Stimulated activated CD8-positive, alpha-beta memory T cell treated with anti-CD3 and anti-CD28 coated beads, Interleukin-2, amount 100 ng/mL, for 48 hours (primary cell): ENCODE measurements at places on chromosomes 2 and 18.
A peak's percentile ranks its signal among the peaks of the same experiment; 100 is the strongest.

GRCh38 chr2:177796011-177796410 lies 276.6 kb downstream of the PDE11A start:
- no peak for DNase-seq

DNA sequence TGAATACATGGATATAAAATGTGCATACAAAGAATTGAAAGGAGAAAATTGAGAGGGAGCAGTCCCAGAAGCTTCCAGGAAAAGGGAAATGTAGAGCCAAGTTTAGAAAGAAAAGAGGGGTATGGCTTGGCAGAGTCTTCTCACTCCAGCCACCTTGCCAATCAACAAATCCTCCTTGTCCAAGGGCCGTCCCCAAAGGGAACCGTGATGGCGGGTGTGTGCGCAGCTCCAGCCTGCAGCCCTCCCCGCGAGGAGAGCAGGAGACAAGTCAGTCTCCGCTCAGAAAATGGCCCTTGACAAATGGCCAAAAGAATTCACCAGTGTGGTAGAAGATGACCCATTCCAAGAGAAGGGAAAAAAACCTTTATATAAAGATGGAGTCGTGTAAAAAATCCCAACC lies 448.3 kb upstream of the POU3F3 start:
- DNase-seq = no peak

DNA sequence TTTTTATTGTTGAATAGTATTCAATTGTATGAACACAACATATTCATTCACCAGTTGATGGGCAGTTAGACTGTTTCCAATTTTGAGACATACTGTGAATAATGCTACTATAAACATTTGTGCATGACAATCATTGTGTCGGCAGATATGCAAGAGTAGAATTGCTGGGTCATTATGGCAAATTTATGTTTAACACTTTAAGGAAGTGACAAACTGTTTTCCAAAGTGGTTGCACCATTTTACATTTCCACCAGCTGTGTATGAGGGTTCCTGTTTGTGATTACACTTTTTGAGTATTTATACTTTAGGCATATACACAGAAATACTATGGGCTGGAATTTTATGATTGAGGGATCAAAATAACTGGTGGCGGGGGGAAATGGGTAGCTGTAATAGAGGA lies 61.2 kb downstream of the MAP4K3 start:
- DNase-seq = no peak

DNA sequence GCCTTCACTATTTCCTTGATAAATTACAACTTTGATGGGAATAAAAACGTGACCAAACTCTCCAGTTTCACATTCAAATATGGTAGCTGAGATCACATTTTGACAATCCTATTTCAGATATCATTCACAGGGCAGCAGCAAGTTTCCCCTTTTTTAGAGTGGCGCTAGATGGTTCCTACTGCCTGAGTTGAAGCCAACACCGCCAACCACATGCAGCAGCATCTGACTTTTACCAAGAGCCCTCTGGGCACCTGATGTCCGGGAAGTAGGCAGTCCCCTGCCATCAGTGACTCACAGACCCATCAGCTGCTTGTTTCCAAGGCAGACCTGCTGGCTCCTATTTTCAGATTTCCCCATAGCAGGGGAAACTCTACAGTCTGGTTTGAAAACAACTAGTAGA lies 4.0 kb upstream of the MREG start:
- DNase-seq = peak; percentile 19

- no peak for DNase-seq
Observed at GRCh38 chr18:59954241-59954640, 54.4 kb downstream of the PMAIP1 start.
